ENCODE measurements at places on chromosomes 7 and 10. TPM values are rescaled to one million over a fixed set of nuclear protein-coding genes. Genes with fewer than 3 reads are reported as not detected.

GRCh38 chr10:46104071-46104585 is 58.1 kb upstream of the MSMB start:
- H3K4me1 ChIP-seq, result peaks cover 16% of the 10 kb centered on the region
- no peak overlapping the region for H3K4me3 ChIP-seq
- no peaks in the 10 kb centered on the region for H3K27me3 ChIP-seq
- no peak overlapping the region for H3K27ac ChIP-seq

- no peak overlapping the region for H3K4me3 ChIP-seq
- H3K4me1 ChIP-seq, result no peaks in the 10 kb centered on the region
- DNase-seq, result no peak
- H3K27me3 ChIP-seq, result no peaks in the 10 kb centered on the region
- H3K36me3 ChIP-seq, result no peaks in the 10 kb centered on the region
Measured at GRCh38 chr7:32263611-32264010, 193.4 kb upstream of the PDE1C start.

GRCh38 chr10:112002206-112002605 is 181.4 kb downstream of the GPAM start:
- no peak for DNase-seq
- H3K27ac ChIP-seq, result no peak overlapping the region
- no peak overlapping the region for H3K4me3 ChIP-seq
- no peaks in the 10 kb centered on the region for H3K4me1 ChIP-seq

DNA sequence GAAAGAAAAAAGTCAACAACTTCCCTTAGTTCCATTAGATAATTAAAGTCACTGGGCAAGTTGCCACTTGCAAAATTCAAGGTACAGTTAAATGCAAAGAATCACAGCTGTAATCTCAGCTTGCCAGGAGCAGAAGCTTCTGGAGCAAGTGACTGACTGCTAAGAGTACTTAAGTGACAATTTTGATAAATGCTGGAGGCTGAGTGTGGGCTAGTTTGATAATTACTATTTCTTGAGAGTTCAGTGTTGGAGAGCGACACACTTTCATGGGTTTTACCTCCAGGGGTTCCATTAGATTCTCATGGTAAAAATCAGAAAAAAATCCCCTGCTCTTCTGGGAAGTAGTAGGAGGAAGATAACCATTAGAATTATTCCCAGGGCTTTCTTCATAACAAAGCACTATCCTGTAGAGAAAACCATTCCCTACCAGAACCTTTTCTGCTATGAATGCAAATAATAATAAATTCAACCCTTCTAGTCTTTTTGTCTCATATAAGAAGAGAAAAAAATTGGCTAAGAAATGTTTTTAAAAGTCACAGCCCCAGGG is 486.3 kb downstream of the POM121L12 start:
- DNase-seq, result no peak
- no peak overlapping the region for H3K4me3 ChIP-seq
- H3K36me3 ChIP-seq, result no peaks in the 10 kb centered on the region
- no peaks in the 10 kb centered on the region for H3K27me3 ChIP-seq

GRCh38 chr10:113930482-113931057 is 76.1 kb downstream of the NHLRC2 start:
- no peaks in the 10 kb centered on the region for H3K4me1 ChIP-seq
- no peak overlapping the region for H3K27ac ChIP-seq
- no peaks in the 10 kb centered on the region for H3K27me3 ChIP-seq
- no peaks in the 10 kb centered on the region for H3K36me3 ChIP-seq
- DNase-seq, result no peak

DNA sequence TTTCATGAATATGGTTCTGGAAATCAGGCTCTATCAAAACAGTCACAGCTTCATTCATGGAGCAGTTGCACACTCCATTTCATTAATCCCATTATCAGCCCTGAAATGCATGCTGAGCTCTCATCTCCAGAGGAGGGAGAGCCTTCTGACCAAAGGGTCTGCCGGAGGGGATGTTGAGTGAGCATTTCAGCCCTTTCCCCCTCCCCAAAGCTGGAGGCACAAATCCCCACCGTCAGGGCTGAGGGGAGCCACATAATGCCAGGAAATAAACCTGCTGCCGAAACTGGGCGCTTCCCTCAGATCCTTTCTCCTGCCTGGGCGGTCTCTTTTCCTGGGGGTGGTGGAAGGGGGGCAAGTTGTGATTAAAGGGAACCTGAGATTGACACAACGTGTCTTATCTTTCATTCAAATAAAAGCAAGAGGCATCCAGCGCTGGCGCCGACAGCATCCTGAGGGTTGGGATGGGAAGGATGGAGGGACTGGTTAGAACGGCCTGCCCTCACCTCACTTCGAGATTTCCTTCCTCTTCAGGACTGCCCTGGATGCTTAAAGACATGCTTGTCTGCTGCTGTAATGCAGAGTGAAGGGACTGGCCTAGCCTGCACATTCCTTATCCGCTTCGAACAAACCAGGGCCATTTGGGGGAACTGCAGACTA is 71.6 kb downstream of the TLL2 start:
- no peak overlapping the region for H3K27ac ChIP-seq
- H3K36me3 ChIP-seq, result no peaks in the 10 kb centered on the region
- no peaks in the 10 kb centered on the region for H3K4me1 ChIP-seq
- DNase-seq, result no peak

DNA sequence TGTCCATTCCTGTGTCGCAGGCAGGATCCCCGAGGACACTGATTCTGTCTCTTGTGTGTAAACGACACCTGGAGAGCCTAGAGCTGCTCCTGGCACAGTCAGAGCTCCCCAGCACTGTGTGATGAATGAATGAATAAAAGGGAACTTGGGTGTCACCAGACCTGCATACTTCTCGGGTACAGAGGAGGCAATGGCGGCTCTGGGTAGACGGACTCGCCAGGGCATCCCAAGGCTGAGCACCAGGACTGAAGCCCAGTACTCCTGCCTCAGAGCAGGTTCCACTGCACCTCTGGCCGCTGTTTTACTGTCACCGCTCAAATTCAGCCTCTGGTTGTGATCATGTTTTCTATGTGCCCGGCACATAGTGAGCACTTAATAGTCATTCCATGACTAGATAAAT is 255.8 kb downstream of the GLRX3 start:
- H3K36me3 ChIP-seq, result no peaks in the 10 kb centered on the region
- H3K4me1 ChIP-seq, result no peaks in the 10 kb centered on the region
- H3K4me3 ChIP-seq, result no peak overlapping the region

DNA sequence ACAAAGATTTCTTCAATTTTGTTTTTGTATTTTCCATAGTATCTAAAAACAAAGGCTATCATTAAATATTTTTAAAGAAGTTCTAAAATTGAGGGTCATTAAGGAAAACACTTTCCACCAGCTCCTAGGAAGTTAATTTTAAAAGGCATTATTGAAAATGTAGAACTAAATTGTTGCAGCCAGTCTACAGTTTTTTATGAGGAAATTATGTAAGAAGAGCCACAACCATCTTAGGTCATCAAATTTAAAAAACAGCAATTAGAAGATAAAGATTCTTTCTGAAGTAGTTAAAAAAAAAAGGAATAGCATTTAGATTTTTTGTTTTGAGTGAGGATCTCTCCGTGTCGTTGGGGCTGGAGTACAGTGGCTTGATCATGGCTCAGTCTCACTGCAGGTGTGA is 161.7 kb downstream of the NRBF2 start:
- DNase-seq, result no peak
- no peak overlapping the region for H3K4me3 ChIP-seq
- H3K27me3 ChIP-seq, result no peaks in the 10 kb centered on the region
- H3K4me1 ChIP-seq, result no peaks in the 10 kb centered on the region
- no peak overlapping the region for H3K27ac ChIP-seq
- no peaks in the 10 kb centered on the region for H3K36me3 ChIP-seq

DNA sequence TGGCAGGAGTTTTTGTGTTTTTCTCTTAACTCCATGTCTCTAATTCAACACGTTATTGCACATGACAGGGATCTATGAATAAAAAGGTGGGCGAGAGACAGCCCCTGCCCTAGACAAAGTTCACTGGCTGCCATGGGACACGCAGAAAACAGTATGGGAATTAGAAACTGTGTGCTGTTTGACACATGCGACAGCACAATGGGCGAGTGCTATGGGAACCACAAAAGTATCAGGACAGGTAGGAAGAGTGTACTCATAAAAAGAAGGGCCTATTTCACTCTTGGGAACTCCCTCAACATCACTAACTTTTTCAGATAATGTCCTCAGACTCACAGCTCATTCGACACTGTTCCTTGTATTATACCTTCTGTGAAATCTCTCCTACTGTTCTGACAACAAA is 45.7 kb downstream of the MINDY3 start:
- H3K27me3 ChIP-seq, result no peaks in the 10 kb centered on the region
- no peak overlapping the region for H3K27ac ChIP-seq
- H3K4me3 ChIP-seq, result no peak overlapping the region
- peaks cover 12% of the 10 kb centered on the region for H3K36me3 ChIP-seq

DNA sequence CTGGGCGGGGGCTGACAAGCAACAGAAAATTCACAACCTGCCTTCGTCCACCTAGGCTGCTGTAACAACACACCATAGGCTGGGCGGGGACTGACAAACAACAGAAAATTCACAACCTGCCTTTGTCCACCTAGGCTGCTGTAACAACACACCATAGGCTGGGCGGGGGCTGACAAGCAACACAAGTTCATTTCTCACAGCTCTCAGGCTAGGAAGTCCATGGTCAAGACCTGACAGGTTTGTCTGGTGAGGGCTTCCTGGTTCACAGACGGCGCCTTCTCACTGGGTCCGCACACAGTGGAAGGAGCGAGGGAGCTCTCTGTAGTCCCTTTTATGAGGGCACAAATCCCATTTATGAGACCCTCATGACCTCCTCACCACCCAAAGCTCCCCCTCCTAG is 52.2 kb downstream of the DIP2C start:
- H3K4me1 ChIP-seq, result peaks cover 45% of the 10 kb centered on the region
- H3K4me3 ChIP-seq, result no peak overlapping the region
- H3K27ac ChIP-seq, result no peak overlapping the region
- no peaks in the 10 kb centered on the region for H3K27me3 ChIP-seq
- DNase-seq, result peak; percentile 62

DNA sequence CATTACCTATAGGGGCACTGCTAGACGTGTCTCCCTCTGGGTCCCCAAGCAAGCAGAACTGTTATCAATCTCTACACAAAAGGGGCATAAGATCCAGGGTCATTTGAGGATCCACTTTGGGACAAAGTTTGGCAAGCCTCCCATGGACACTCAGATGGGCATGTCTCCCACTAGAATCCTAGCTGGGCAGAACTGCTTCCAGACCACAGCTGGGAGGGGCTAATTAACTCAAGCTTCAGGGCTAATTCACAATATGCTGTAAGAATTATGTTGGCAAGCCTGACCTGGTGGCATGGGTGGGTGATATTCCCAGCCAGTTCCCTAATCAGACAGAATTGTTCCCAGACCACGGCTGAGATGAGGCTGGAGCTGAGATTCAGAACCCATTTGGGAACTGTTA is 738.4 kb upstream of the FZD8 start:
- DNase-seq, result no peak
- no peaks in the 10 kb centered on the region for H3K4me1 ChIP-seq
- no peak overlapping the region for H3K4me3 ChIP-seq

- H3K27me3 ChIP-seq, result no peaks in the 10 kb centered on the region
- no peak overlapping the region for H3K27ac ChIP-seq
- H3K4me1 ChIP-seq, result no peaks in the 10 kb centered on the region
- no peak overlapping the region for H3K4me3 ChIP-seq
- no peaks in the 10 kb centered on the region for H3K36me3 ChIP-seq
- DNase-seq, result no peak
Measured at GRCh38 chr10:84938117-84938905, 609.9 kb downstream of the CCSER2 start.

DNA sequence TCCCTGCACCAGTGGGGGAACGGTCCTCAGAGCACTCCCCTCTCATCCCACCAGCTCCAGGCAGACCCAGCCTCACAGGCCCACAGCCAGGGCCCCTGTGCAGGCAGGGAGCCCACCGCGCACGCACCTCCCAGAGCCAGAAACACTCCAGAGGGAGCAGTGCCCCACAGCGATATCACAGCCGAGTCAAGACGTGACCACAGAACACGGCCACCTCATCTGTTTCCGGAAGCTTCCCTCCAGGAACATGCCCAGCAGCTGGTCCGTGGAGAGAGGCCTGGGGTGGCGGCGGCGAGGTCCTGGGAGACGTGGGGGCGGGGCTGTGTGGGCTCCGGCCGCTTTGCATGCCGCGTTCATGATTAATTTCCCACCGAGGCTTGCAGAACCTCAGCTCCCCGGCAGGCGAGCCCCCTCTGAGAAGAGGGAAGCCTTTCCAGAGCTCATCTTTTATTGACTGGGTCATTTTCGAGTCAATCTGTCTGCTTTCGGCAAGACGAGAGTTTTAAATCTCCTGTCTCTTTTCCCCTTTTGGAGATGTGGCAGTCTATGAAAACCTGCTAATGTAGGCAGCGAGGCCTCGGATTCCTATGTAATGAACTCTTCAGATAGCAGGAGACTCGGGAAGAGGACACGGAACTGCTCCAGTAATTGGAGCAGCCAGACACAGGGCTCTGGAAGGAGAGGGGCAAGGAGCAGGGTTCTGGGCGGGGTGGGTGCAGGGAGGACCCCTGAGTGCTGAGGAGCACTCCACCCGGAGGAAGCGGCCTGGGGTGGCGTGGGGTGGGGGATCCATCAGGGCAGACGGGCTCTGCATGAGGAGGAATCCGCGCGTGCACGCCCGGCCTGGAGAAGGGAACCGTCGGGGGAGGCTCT is 242.8 kb downstream of the ELFN1 start:
- no peaks in the 10 kb centered on the region for H3K36me3 ChIP-seq
- H3K4me1 ChIP-seq, result peaks cover 23% of the 10 kb centered on the region
- H3K4me3 ChIP-seq, result no peak overlapping the region
- no peak for DNase-seq
- H3K27me3 ChIP-seq, result no peaks in the 10 kb centered on the region

DNA sequence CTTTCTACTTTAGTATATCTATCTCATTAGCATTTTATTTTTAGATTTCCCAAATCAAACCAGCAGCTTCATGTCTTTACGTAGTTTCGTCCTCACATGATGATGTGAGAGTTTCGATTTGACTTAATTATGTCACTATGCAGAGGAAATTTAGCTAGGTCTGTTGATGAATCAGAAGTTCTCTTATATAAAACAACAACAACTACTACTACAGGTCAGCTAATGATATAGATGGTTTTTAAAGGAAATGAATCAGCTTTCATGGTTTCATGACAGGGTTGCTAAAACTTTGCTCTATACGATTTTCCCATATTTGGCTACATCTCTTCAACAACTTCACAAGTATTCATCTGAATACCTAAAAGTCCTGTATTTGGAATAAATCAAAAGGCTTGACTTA is 28.6 kb downstream of the JAZF1 start:
- H3K36me3 ChIP-seq, result no peaks in the 10 kb centered on the region
- H3K4me3 ChIP-seq, result no peak overlapping the region
- DNase-seq, result no peak
- H3K27me3 ChIP-seq, result no peaks in the 10 kb centered on the region

Gene CLCN1
- total RNA-seq, result not detected

Gene MDH2
- 227 TPM for total RNA-seq

Gene PPP1R3C
- 12.8 TPM for total RNA-seq

Gene GIMAP6
- total RNA-seq, result 0.89 TPM

Gene RPA3
- 25.2 TPM for total RNA-seq

Gene TFPI2
- 6.1 TPM for total RNA-seq

Gene SPDYE9
- not detected for total RNA-seq

Gene UNCX
- not detected for total RNA-seq

Gene JCAD
- total RNA-seq, result 24.1 TPM

Gene TLL2
- 0.55 TPM for total RNA-seq
